ENCODE measurements at places on chromosomes 3 and 15.

GRCh38 chr15:67115586-67115969 is 50.2 kb downstream of the SMAD3 start:
- DNase-seq, result no peak

GRCh38 chr3:55474213-55474632 is 12.9 kb downstream of the WNT5A start:
- DNase-seq, result no peak

DNA sequence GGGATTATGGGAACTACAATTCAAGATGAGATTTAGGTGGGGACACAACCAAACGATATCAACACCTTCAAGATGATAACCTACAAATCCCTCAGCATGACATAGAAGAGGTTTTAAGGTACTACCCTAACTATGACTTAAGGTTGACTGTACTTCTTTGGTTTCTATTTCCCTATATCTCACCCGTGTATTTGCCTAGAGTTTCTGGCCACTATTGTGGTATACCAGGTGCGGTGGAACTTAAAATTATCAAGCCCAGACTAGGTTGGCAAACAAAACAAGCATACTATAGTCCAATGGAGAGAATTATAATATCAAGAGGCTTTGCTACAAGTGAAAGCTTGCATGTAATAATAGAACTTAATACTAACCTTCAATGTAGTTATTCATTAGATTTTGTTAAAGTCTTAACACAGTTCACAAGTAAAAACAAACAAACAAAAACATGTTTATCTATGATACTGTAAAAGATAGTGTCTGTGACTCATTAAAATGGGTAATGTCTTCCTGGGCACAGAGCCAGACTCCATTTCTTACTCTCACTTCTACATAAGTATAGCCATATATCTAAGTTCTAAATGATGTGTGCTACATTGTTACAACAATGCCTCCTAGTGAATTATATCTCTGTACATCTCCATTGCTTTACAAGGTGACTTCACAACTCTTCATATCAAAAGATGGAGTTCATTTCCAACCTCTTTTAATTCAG is 479.1 kb downstream of the ZBBX start:
- no peak for DNase-seq

- DNase-seq, result no peak
Observed at GRCh38 chr3:41192885-41193284, 6.4 kb upstream of the CTNNB1 start.

GRCh38 chr3:133512416-133513089 is 60.9 kb upstream of the CDV3 start:
- DNase-seq, result no peak
